ENCODE measurements at places on chromosomes 12 and 14.

DNA sequence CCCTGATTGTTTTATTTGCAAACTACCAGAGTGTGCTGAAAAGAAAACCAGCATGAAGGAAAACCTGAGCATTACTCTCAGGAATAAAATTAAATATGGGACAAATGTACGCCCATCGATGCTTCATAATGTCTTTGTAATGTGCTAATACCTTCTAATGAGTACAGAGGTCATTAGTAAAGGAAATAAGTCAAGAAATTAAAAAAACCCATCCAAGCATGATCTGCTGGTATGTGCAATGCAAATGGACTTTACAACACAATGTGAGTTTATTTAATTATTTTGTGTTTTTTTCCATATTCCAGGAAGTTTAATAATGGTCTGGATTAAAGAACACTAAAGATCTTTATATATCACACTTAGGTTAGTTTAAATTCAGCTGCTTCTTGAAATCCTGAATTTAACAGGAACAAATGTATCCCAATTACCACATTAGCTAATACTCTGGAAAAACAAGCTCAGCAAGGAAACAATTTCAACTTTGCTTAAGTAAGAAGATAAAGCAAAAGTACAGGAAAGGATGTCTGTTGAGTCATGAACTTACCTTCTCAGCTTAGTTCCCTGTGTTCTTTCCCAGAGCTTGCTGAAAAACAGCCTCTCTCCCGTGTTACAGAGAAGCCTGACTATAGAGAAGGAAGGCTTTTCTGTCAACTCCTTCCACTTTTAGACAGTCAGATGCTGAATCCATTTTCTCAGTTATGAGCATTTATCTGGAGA, 179.3 kb upstream of the TMEM260 start:
- DNase-seq, result no peak

GRCh38 chr12:47821346-47821706, 1.6 kb upstream of the HDAC7 start:
- no peak for DNase-seq

- DNase-seq, result no peak
Measured at GRCh38 chr12:39033782-39034181, 128.4 kb upstream of the CPNE8 start.

GRCh38 chr14:75993567-75994041, 8.0 kb downstream of the IFT43 start:
- DNase-seq, result no peak

DNA sequence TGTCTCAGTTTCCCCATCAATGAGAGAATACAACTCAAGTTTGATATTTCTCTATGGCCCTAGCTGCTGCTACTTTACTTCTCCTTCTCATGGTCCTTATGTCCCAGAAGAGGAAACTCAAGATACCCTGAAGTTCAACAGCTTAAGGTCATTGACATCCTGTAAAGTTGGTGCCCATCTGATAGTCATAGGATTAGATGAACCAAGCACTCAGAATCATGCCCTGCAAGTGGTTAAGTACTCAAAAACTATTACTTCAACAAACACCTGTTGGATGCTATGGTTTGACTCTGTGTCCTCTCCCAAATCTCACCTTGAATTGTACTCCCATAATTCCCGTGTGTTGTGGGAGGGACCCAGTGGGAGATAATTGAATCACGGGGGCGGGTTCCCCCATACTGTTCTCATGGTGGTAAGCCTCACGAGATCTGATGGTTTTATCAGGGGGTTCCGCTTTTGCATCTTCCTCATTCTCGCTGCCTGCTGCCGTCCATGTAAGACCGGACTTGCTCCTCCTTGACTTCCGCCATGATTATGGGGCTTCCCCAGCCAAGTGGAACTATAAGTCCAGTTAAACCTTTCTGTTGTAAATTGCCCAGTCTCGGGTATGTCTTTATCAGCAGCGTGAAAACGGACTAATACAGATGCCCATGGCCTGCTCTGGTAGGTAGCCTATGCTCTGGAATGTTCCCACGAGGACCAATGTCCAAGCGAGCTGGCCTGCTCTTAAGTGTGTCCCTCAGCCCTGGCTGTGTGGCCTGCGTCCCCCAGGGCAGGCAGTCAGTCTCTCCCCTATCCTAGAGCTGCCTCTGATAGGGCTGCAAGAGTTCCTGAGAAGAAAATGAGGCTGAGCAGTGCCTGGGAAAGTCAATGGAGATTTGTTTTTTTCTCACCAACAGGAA, 18.1 kb downstream of the CAMKK2 start:
- DNase-seq, result no peak

DNA sequence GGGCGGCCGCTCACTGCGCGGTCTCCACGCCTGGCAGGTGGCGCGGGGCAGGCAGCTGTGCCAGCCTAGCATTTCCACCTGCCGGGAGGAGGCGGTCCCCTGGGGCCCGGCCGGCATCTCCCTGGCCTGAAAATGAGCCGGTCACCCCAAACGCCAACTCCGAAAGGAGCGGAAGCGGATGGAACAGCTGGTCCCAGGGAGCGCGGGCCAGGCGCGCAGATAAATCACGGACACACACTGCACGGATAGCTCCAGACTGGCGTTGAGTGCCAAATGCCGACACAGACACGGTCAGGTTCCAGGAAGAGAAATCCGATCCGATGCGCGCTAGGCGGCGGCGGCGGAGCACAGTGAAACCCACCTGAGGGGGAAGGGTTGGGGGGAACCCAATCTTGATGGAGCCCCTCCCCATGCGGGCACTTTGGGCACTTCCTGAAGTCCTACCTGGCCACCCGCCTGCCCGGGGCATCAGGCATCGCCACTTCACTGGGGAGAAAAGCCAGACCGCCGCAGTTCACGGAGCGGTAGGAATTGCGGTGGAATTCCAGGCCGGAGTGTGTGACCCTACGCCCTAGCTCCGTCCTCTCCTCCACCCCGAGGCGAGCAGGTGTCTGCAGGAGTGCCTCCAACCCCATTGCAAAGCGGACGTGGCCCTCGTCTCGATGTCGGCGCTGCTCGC, 624 bp upstream of the PLEKHD1 start:
- DNase-seq, result no peak

DNA sequence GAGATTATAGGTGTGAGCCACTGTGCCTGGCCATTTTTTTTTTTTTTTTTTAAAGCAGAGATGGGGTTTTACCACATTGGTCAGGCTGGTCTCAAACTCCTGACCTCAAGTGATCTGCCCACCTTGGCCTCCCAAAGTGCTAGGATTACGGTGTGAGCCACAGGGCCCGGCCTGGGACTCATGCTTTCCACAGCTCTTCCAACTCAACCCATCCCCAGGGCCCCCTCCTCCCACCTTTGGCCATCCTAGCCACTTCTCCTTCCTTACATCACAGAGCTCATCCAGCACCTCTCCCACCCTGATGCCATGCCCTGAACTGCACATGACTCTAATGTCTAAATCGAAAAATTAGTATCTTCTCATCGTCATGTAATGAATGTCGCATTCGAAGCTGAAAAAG, 12.6 kb upstream of the TDRD9 start:
- DNase-seq, result no peak

- no peak for DNase-seq
Measured at GRCh38 chr14:33377596-33378390, 439.1 kb downstream of the NPAS3 start.
